ENCODE measurements at places on chromosomes 16 and 17.

DNA sequence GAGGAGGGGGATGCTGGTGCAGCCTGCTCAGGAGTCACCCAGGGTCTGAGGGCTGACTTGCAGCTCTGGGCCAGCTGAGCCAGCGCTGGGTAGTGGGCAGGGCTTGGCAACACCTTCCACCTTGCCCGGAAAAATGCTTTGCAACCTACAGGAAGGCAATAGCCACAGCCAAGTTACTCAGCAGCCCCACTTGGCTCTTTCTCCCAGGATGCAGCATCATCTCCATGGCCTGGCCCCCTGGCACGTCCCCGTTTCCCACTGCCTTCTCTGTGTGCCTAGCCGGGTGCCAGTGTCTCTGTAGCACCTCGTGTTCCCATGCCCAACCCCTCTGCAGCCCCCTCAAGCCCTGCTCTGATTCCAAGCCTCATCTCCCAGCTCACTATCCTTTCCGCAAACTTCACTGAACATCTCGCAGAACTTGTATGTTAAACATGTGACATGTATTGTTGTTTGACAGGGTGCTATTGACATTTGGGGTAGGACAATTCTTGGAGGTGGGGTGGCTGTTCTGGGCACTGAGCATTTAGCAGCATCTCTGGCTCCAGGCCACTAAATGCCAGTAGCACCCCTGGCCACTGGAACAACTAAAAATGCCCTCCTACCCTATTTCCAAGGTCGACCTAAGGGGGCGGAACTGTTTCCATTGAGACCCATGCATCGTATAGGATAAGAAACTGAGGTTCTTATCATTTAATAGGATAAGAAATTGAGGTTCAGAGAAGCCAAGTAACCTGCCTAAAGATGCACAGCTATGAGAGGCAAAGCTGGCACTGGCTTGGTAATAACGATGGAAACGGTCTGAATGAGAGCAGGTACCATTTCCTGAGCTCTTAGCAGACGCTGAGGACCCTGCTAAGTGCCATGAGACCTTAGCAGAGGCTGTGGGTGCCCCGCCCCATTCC lies 12.2 kb downstream of the DEXI start:
- no peak for DNase-seq

GRCh38 chr17:31758646-31759045 lies 100.4 kb downstream of the COPRS start:
- no peak for DNase-seq

DNA sequence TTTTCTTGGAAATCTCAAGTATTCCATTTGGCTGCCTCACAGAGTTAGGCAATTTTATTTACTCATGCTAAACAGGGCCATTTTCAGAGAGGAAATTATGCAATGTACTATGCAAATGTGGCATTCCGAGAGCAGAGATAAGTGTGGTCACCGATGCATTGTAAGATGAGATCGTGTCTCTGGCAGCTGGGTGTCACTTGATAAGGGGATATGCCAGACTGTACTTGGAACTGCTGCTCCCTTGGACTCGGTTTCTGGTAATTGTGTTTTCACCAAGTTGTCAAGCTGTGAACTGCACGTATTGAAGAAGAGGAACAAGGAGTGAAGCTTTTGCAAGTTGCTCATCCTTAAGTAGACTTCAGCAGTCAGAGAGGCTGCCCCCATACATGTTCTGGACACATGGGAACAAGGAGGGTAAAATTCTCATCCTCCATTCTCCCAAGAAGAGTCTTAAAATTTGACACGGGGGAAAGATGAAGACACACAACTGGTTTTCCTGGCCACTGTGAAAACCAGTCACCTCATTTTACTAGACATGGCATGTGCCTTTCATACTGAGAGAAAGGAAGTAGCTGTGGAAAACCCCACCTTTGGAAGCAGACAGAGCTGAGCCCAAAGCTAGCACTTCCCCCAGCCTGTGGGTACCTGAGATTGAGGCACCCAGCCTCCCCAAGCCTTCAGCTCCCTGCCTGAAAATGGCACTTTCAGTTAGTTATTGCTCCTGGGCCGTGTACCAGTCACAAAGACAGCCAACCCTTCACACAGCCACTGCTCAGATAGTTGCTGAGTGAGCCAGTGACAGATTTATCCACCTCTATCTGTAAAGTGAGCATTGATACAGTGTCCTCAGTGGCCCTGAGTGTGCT lies 150.7 kb downstream of the SOCS1 start:
- DNase-seq = no peak

- DNase-seq = no peak
Measured at GRCh38 chr16:49472598-49472997, 99.0 kb downstream of the C16orf78 start.

DNA sequence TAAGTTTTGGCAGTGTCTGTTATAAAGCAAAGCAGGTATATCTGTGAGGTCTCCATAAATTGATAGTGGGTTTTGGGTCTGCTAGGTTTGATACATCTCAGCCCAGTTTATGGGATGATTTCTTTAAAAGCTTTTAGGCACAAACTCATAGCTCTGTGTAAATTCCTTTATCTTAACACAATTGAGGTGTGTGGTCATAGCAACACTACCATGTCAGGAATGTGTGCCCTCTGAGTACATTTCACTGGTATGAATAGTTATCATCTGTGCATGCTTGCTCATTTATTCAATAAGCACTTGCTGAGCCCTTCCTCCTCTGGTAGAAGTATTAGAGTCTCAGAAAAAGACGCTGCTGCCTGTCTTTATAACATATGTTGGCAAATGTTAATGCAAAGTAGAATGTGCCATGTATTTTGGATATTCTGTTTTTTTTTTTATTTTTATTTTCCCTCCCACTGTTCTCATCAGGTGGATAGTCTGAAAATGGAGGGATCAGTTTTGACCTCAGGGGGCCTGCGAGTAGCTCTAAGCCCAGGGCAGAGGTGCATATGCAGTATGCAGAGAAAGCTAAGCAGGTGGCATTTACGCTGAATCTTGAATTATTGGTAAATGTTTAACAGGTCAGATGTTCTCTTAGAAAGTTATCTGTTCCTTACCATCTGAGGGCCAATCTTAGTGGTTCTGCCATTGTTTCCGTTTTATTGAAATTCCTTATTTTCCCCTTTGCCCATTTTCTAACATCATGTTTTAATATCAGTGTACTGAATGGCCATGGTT lies 90.7 kb downstream of the WNT3 start:
- DNase-seq = no peak

DNA sequence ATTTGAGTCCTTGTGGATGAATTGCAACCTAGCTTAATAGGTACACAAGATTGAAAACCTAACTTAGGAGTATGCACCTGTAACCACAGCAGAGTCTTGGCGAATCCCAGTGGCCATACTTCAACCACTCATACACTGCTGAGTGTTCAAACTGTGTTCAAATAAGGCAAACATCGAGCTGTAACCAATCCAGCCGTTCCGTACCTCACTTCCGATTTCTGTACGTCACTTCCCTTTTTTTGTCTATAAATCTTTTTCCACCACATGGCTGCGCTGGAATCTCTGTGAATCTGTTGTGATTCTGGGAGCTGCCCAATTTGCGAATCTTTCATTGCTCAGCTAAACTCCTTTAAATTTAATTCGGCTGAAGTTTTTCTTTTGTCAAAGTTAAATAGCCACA lies 190.6 kb downstream of the MAF start:
- no peak for DNase-seq

All from T47D (cell line).